Stimulated activated CD8-positive, alpha-beta memory T cell treated with anti-CD3 and anti-CD28 coated beads, Interleukin-4, amount 100 ng/mL, for 4 hours (primary cell): ENCODE measurements at places on chromosomes 16 and 17.

DNA sequence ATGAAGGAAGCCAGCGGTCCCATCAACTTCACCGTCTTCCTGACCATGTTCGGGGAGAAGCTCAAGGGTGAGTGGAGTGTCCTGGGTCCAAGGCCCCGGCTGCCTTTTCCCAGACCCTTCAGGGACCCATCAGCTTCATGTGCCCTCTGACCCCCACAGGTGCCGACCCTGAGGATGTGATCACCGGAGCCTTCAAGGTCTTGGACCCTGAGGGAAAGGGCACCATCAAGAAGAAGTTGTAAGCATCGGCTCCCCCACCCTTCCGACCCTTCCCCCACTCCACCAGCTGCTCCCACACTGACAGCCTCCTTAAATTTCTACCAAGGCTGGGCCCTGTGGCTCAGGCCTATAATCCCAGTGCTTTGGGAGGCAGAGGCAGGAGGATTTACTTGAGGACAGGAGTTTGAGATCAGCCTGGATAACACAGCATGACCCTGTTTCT, 1.9 kb downstream of the MYL11 start:
- DNase-seq, result no peak

DNA sequence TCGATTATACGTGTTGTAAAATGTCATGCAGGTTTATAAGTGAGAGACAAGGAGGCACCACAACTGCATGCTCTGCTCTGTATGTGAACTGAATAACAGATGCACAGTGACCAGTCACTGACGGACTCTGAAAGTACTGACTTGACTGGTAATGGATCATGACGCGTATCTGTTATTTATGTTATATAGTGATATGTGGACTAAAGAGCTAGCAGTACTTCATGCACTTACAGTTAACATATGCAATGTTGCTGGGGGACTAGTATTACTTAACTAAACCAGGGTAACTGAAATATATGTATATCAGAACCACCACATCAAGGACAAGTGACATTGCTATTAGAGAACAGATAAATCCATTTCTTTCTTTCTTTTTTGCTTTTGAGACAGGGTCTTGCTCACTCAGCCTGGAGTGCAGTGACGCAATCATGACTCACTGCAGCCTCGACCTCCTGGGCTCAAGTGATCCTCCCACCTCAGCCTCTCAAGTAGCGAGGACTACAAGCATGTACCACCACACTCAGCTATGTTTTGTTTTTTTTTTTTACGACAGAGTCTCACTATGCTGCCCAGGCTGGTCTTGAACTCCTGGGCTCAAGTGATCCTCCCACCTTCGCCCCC, 17.2 kb downstream of the COIL start:
- DNase-seq, result no peak

- DNase-seq, result peak; percentile 6
These were observed 395 bp downstream of the STXBP4 start for GRCh38 chr17:54968988-54969332.

DNA sequence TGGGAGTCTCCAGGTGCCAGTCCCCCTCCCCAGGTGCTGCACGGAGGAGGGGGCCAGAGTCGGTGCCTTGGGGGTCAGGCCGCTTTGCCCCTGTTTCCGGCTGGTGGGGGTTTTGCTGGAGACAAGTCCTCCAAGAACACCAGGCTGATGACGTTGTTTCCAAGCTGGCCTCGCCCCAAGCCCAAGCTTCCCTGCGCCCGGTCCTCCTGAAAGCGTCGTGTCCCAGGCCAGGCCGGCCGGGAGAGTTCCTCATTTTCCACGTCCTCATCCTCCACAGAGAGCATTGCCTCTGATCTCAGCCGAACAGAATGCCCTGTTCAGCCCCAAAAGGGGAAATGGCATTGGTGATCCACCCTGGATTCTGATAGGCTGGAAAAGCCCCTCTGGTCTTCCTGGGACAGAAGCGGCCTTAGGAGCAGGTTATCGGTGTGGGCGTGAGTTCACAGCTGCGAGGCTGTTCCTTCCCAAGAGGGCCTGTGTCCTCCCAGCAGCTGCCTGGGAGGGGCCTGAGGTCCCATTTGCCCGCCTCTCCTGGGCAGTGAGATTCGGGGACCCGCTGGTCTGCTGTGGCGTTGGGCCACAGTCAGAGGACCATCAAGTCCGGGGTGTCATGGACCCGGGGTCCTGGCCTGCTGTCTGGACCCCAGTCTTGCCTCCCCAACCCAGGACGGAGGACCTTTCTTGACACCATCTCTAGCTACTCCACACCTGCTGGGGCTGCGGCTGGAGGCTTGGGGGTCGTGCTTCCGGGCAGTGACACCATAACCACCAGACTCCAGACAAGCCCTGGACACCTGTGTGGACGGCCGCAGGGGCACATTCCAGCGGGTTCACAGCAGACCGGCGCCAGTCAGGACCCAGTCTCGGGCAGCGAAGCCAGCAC, 7.1 kb downstream of the SOX8 start:
- DNase-seq, result no peak
